Activated CD4-positive, alpha-beta T cell treated with anti-CD3 and anti-CD28 coated beads, Interleukin-2, amount 10 ng/mL, durations not matched to agents 24 days and 14 days (primary cell): ENCODE measurements at places on chromosomes 12 and 14.

GRCh38 chr12:119225454-119225853, 46.7 kb downstream of the HSPB8 start:
- DNase-seq: no peak
- H3K27me3 ChIP-seq: no peaks in the 10 kb centered on the region
- H3K27ac ChIP-seq: no peak overlapping the region
- no peaks in the 10 kb centered on the region for H3K36me3 ChIP-seq
- H3K4me1 ChIP-seq: no peaks in the 10 kb centered on the region
- H3K4me3 ChIP-seq: no peak overlapping the region

- DNase-seq: no peak
- no peak overlapping the region for H3K4me3 ChIP-seq
- H3K27ac ChIP-seq: no peak overlapping the region
- H3K4me1 ChIP-seq: no peaks in the 10 kb centered on the region
Observed at GRCh38 chr14:62689733-62690132, 355.5 kb downstream of the KCNH5 start.

- no peaks in the 10 kb centered on the region for H3K27me3 ChIP-seq
- DNase-seq: no peak
- H3K27ac ChIP-seq: no peak overlapping the region
- no peak overlapping the region for H3K4me3 ChIP-seq
- no peaks in the 10 kb centered on the region for H3K4me1 ChIP-seq
Observed at GRCh38 chr12:21801522-21802288, 27.2 kb upstream of the KCNJ8 start.

GRCh38 chr12:102504871-102505270, 24.5 kb upstream of the IGF1 start:
- no peaks in the 10 kb centered on the region for H3K36me3 ChIP-seq
- DNase-seq: no peak
- H3K4me1 ChIP-seq: no peaks in the 10 kb centered on the region
- H3K27me3 ChIP-seq: peaks cover 12% of the 10 kb centered on the region
- H3K27ac ChIP-seq: no peak overlapping the region

DNA sequence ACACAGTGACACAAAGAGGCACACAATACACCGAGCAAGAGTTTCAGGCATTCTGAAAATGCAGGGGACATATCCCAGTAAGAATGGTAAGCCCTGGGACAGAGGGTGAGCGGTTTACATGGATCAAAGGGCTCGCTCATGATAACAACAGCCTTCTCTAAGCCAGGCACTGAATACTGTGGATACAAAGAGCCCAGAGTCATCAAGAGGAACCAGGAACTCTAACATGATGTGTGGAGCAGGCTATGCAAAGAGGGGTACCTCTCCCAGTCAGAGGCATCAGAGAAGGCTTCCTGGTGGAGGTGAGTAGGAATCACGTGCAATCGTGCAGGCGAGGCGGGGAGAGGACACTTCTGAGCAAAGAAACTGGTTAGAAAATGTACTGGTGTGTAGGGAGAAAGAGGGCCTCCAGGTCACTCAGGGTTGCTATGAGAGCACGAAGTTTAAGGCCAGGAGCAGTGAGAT, 76.9 kb upstream of the EEA1 start:
- H3K4me3 ChIP-seq: no peak overlapping the region
- no peaks in the 10 kb centered on the region for H3K36me3 ChIP-seq
- H3K4me1 ChIP-seq: peaks cover 5% of the 10 kb centered on the region
- no peak overlapping the region for H3K27ac ChIP-seq
- H3K27me3 ChIP-seq: no peaks in the 10 kb centered on the region

- H3K4me1 ChIP-seq: no peaks in the 10 kb centered on the region
- no peak overlapping the region for H3K27ac ChIP-seq
- no peaks in the 10 kb centered on the region for H3K36me3 ChIP-seq
Observed at GRCh38 chr12:109345428-109345827, 2.3 kb upstream of the MYO1H start.

- H3K36me3 ChIP-seq: peaks cover 3% of the 10 kb centered on the region
- H3K4me1 ChIP-seq: peaks cover 27% of the 10 kb centered on the region
- H3K27ac ChIP-seq: no peak overlapping the region
- H3K4me3 ChIP-seq: no peak overlapping the region
- DNase-seq: no peak
- no peaks in the 10 kb centered on the region for H3K27me3 ChIP-seq
Observed at GRCh38 chr12:89163918-89164317, 188.4 kb downstream of the DUSP6 start.

DNA sequence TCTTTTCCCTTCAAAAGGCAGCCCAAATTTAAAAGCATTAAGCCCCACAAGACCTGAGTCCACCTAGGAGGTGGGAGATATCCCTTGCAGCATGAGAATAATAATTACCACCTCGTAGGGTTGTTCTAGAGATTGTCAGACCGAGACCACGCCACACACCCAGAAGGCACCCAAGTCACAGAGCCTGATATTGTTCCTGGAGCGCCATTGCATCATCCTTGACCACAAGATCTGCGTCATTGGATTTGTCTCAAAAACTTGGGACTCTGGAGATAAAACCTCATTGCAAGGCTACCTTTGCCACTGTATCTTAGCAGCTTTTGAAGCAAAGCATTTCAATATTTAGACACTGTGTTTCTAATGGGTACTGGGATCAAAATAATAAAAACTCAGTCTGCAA, 29.4 kb upstream of the PPP2R5C start:
- peaks cover 50% of the 10 kb centered on the region for H3K4me1 ChIP-seq
- peaks cover 2% of the 10 kb centered on the region for H3K36me3 ChIP-seq
- H3K4me3 ChIP-seq: peak overlapping the region; percentile 84
- DNase-seq: no peak
- no peaks in the 10 kb centered on the region for H3K27me3 ChIP-seq

DNA sequence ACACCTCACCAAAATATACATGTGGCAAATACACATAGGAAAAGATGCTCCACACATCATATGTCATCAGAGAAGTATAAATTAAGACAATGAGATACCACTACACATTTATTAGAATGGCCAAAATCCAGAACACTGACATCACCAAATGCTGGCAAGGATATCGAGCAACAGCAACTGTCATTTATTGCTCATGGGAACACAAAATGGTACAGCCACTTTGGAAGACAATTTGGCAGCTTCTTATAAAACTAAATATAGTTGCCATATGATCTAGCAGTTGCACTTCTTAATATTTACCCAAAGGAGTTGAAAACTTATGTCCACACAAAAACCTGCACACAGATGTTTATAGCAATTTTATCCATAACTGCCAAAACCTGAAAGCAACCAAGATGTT, 7.0 kb upstream of the KCNK13 start:
- H3K27me3 ChIP-seq: peaks cover 62% of the 10 kb centered on the region
- H3K36me3 ChIP-seq: no peaks in the 10 kb centered on the region
- H3K4me3 ChIP-seq: no peak overlapping the region
- H3K27ac ChIP-seq: no peak overlapping the region

DNA sequence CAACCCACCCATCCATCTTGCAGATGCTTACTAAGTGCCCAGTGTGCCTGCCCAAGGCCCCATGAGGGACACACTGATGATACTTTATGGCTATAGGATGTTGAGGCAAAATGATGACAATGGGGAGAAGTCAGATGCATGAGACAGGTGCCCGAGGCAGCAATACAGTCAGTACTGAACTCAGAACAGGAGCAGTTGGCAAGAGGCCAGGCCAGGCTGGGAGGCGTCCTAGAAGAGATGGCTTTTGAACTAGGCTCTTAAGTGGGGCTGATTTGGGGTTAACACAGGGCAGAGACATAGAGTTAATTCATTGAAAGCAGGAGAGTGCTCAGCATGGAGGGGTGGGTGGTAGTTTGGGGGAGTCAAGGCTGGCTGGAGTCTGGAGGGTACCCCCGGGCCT, 15.6 kb downstream of the PLBD2 start:
- no peak for DNase-seq
- H3K27me3 ChIP-seq: no peaks in the 10 kb centered on the region
- H3K27ac ChIP-seq: no peak overlapping the region

- H3K27me3 ChIP-seq: no peaks in the 10 kb centered on the region
- DNase-seq: peak; percentile 83
- peaks cover 42% of the 10 kb centered on the region for H3K36me3 ChIP-seq
- H3K4me3 ChIP-seq: peak overlapping the region; percentile 58
- H3K4me1 ChIP-seq: peaks cover 52% of the 10 kb centered on the region
Observed at GRCh38 chr12:50188875-50189575, 21.9 kb upstream of the CERS5 start.

DNA sequence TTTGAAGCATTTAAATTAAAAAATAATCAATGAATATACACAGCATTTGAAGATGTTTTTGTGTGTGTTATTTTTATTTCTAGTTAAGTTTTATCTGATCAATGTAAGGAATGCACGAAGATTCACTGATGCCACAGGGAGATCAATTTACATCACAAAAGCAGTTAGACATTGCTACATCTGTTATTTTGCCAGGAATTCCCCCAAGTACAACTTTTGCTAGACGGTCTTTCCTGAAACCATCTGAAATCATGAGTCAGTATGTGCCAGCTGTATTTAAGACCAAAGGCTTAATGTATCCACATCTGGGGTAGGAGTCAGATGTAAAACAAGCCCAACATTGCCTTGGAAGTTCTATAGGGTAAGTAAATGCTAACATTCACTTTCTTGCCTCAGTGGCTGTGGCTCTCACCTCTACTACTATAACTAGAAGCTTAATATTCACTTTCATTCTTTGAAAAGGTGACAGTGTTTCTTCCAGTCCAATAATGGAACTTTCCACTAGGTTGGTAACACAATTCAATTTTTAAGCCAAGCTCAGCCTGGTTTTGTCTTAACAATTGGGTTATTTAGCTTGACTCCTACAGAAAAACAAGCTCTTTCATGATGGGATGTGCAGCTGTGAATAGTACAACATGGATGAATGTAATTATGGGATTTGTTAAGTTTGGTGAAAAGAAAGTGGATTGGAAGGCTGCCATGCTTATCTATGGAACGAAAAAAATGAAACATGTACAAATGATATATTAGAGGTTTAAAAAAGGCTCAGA, 385.4 kb upstream of the TMEM132C start:
- H3K27ac ChIP-seq: no peak overlapping the region
- no peak for DNase-seq
- H3K4me1 ChIP-seq: no peaks in the 10 kb centered on the region
- no peaks in the 10 kb centered on the region for H3K36me3 ChIP-seq
- H3K4me3 ChIP-seq: no peak overlapping the region
- no peaks in the 10 kb centered on the region for H3K27me3 ChIP-seq
